ENCODE measurements at places on chromosomes 2 and 18. TPM values are rescaled to one million over a fixed set of nuclear protein-coding genes. Genes with fewer than 3 reads are reported as not detected.

DNA sequence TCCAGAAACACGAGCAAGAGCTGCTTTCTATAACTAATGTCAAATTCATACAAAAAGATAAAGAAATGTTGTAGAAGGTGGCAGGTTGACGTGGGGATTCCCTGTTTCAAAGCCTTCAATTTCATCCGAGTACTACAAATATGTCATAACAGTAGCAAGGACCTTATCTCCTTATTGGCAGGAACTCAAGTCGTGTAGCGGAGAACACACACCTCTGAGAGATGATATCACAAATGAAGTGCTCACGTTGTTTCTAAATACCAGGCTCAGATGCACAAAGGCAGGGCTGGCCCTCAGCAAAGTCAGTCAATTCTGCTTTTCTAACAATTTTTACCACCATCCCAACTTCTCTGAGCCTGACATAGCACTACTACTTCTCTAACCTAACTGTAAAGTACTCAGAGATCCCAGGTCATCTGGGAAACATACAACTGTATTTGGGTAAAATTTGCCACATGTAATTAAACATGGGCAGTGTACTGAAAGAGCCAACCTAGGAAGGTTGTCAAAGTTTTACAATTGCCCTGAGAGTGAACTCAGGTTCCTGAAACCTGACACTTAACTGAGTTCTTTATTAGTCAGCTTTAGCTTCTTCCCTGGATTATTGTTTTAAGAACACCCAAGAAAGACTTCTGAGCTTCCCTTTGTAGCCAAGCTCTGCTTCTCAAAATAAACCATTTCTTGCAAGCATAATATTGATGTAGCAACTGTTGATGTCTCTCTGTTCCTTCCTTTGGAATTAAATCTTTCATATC lies 813.7 kb upstream of the ACVR2A start:
- DNase-seq: no peak
- H3K4me3 ChIP-seq: no peak overlapping the region
- H3K4me1 ChIP-seq: peaks cover 4% of the 10 kb centered on the region
- no peak overlapping the region for H3K27ac ChIP-seq
- H3K36me3 ChIP-seq: no peaks in the 10 kb centered on the region

- H3K4me1 ChIP-seq: no peaks in the 10 kb centered on the region
- H3K36me3 ChIP-seq: no peaks in the 10 kb centered on the region
- DNase-seq: no peak
- no peaks in the 10 kb centered on the region for H3K27me3 ChIP-seq
Measured at GRCh38 chr2:28487258-28487657, 8.6 kb upstream of the PLB1 start.

DNA sequence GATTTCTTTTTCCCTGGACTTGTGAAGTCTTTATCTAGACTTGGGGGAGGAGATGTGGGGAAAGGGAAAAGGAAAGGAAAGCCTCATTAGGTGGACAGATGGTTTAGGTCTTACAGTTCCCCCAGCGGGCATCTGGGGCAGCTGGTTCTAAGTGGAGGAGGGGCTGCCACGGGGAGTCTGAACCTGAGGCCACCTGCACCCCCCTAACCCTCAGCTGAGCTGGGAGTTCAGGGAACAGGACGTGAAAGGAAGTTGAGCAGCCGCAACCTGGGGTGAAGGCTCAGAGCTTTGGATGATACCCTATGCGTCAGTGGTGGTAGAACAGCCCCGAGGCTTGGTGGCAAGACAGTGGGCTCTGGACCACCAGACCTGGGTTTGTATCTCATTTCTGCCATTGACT lies 26.8 kb downstream of the ITM2C start:
- H3K4me1 ChIP-seq: no peaks in the 10 kb centered on the region
- H3K36me3 ChIP-seq: no peaks in the 10 kb centered on the region
- H3K27ac ChIP-seq: no peak overlapping the region
- H3K4me3 ChIP-seq: no peak overlapping the region
- DNase-seq: no peak
- no peaks in the 10 kb centered on the region for H3K27me3 ChIP-seq

DNA sequence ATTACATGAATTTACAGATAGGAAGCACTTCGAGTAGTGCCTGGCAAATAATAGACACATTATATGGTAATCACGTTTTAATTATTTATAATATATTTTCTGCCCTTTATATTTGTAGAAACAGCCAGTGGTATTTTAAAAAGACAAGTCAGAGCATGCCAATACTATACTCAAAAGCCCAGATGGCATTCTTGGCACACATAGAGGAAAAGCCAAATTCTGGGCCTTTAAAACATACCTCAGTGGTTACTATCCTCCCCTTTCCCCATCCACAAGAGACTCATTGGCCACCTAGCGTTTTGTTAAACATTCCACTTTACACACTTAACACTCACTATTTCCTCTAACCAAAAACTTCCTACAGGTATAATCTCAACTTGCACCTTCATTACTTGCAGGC lies 63.3 kb upstream of the ZNF804A start:
- H3K36me3 ChIP-seq: no peaks in the 10 kb centered on the region
- H3K27ac ChIP-seq: no peak overlapping the region
- H3K4me1 ChIP-seq: no peaks in the 10 kb centered on the region
- H3K27me3 ChIP-seq: no peaks in the 10 kb centered on the region
- H3K4me3 ChIP-seq: no peak overlapping the region
- DNase-seq: no peak

Gene CFC1
- total RNA-seq: not detected

Gene KLHL30
- 0.71 TPM for total RNA-seq

Gene RAB6C
- total RNA-seq: 0.36 TPM

Gene ADAM23
- total RNA-seq: 0.99 TPM
